ENCODE measurements at places on chromosomes 5 and 9.

GRCh38 chr5:14386884-14387624 is 194.5 kb upstream of the OTULINL start:
- no peak for DNase-seq

- no peak for DNase-seq
These were observed 1.9 kb upstream of the DAP start for GRCh38 chr5:10762776-10763500.

- DNase-seq: no peak
These were observed 33.6 kb downstream of the CSNK1A1 start for GRCh38 chr5:149517461-149518122.

DNA sequence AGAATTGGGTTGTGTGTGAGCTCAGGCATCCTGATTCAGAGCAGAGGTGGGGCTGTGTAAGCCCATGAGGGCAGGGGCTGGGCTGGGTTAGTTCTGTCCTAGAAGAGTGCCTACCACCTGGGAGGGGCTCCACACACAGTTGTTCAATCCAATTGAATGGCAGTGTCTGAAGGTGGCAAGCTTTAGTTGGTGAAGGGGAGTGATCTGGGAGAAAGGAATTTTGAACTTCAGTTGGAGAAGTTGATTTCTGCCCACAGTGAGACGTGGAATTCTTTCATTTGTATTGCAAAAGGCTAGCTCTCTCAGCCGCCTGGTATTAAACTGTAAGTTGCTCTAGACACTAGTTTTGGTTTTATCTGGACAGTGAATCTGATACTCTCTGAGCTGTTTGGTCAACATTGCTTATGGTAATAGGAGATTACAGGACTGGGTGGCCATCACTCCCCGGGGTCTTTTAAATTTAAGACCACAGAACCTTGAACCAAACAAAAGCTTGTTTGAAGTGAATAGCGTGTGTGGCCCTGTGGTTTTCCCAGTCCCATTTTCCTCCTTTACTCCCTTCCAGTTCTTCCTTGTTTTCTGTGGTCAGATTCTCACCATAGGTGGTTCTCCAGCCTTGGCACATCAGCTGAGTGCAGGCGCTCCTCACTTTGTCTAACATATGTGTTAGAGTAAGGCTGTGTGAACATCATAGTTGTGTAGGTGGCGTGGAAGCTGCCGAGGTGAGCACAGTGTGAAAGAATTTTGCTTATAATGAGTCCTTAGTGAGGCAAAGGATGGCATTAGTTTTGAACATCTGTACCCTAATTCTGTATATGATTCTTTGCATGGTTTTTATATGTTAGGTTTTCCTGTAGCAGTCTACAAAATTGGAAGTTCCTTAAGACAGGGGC is 78.0 kb downstream of the ARHGAP26 start:
- DNase-seq: no peak

DNA sequence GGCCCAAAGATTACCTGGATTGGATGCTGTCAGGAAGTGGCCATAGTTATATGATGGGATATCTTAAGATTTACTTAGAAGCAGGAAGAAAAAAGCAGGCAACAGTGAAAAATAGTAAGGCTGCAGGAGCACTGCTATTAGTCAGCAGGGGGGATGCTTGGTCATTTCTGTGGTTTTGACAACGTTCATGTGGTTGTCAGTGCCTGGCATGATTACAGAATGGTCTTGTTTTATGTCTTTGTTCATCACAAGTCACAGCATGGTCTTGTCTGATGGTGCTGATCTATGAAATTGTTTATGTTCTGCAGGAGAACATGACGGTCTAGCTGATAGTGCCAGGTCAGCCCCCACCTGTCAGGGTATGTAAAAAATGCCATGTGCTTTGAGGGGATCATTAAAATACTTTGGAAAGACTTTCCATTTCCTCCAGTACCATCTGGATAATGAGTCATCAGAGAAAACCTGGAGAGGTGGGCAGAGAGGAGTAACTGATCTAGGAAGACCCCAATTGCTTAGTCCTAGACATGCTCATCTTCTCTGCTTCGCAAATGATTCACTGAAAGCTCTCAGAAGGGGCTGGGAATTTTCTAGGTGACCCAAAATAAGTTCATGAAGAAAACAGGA is 48.5 kb downstream of the PLGRKT start:
- no peak for DNase-seq

GRCh38 chr9:90092508-90092907 is 487.7 kb downstream of the GADD45G start:
- no peak for DNase-seq

GRCh38 chr5:133977858-133978257 is 9.4 kb upstream of the C5orf15 start:
- DNase-seq: no peak

DNA sequence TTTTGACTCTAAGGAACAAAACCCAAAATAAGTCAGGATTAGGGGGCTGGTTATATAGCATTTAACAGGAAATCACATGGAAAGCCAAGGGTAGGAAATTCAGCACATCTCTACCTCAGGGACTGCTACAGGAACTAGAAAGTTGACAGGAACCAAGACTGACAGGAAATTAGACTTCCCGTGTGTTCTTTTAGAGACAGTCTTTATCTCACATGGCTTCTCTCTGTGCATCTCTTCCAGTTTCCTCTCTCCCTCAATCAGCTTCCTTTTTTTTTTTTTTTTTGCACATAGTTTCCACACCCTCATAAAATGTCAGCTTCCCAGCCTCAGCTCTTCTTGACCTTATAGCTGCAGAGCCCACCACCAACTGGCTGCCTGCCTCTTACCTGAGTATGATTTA is 4.8 kb downstream of the RECK start:
- DNase-seq: no peak

GRCh38 chr5:140399979-140400729 is 1.5 kb upstream of the ANKHD1 start:
- DNase-seq: no peak

- DNase-seq: no peak
These were observed 40.6 kb downstream of the ADCY2 start for GRCh38 chr5:7436521-7436920.

DNA sequence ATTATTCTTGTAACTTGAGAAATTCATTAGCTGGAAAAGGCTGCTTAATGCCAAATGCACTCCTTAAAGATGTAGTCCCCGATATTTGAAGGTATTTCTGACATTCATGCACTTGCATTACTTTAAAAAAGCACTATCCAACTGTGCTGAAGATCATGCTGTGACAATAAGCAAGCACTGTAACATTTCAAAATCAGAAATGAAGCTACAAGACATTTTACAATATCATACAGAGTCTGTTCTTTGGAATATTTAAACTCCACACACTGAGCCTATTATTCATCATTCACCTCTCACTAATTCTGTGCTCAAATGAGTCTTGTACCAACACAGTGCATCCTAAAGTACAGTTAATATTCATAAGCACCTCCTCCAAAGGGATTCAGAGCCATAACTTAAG is 413.2 kb downstream of the CETN3 start:
- DNase-seq: no peak

DNA sequence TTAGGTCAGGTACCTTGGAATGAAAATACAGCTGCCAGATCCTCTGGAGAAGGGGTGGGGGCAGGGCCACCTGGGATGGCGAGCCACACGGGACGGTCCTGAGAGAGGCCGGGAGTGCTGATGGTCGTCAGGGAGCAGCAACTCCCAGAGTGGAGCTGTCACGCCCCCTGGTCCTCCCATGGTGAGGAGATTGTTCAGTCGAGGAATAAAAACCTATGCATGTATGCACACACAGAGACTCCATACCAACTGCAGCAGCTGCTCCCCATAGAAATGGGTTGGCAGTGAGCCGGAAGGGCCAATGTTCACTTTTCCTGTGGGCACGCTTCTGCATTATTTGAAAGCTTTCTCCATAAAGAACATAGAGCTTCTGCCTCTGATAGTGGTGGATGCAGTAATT is 45.2 kb upstream of the SEMA4D start:
- no peak for DNase-seq

- no peak for DNase-seq
These were observed 128.2 kb upstream of the SLC44A1 start for GRCh38 chr9:105116052-105116868.

- no peak for DNase-seq
These were observed 1.7 kb upstream of the RABL6 start for GRCh38 chr9:136806067-136806466.

- DNase-seq: no peak
These were observed 248.6 kb upstream of the ANKRD55 start for GRCh38 chr5:56481428-56482357.

- no peak for DNase-seq
These were observed 365.8 kb upstream of the ZNF608 start for GRCh38 chr5:125112196-125112595.

DNA sequence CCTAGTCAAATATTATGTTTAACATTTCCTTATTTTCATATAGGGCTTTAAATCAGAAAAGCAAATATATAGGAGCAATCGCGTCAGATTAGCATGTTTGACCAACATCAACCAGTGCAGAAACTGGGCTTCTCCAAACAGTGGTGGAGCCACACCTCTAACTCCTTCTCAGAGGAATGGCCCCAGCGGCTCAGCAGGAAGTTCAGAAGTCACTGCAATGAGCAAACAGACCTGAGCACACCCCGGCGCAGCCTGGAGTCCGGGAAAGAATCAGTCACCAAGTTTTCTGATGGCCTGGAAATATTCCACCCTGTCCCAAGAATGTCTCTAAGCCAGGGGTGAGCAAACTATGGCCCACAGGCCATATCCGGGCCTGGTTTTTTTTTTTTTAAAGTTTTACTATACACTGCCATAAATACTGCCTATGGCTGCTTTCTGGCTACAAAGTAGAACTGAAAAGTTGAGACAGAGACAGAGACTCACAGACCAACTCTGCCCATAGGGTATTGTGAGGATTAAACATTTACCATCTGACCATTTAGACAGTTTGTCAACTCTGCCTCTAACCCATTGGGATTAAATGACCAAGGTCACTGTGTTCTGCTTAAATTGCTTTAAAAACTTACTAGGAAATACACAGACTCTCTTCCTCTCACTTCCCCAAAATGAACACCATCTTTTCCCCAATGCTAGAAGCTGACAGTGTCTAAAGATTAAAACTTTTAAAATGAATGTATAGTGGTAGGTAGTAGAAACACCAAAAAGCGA is 5.4 kb downstream of the GOLM1 start:
- no peak for DNase-seq

DNA sequence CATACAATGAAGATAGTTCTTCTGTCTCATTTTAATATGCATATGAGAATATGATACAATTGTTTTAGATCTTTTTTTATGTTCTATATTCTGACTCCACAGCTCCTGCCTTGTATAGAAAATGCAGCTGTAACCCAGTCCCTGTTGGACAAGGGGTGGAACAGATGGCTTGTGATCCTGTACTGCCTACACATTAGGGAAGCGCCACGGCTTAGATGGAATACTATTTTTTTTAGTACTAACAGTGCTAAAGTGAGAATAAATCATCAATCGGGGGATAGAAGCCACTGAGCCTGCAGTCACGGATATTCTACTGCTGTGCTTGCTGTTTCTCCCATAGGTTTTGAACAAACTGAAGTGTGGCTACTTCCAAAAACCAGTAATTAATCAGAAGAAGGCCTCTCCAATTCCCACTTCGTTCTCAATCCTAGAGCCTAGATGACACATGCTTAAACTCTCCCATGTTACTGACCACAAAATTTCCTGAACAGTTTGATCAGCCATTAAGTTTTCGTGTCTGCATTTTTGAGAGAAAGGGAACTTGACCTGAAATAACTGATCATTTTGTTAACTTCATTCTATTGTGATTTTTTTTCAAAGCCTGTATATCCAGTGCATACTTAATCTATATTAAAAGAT is 150.3 kb downstream of the CDH18 start:
- DNase-seq: no peak

- no peak for DNase-seq
These were observed 251.2 kb upstream of the FBXL7 start for GRCh38 chr5:15248731-15249130.

GRCh38 chr5:55231919-55232270 is 1.5 kb downstream of the CCNO start:
- DNase-seq: no peak

- DNase-seq: no peak
These were observed 417 bp downstream of the GABBR2 start for GRCh38 chr9:98708103-98708932.

GRCh38 chr5:134029156-134029555 is 24.4 kb upstream of the VDAC1 start:
- no peak for DNase-seq

GRCh38 chr9:77433675-77434445 is 214.3 kb downstream of the GNA14 start:
- peak; percentile 11 for DNase-seq

DNA sequence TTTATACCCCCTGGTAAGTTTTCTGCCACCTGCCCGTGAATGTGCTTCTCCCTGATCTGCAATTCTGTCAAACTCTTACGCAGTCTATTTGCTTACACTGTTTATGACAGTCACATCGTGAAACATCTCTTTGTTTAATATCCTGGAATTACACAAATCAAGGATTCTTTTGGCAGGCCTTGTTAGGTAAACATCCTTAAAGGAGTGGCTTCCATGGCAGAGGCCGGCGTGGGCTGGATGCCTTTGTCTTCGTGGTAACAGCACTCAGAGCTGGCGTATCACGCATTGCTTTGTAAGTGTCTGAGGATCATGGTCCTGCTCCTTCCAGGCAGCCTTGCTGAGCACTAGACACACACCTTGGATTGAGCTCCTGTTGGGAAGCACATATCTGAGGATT is 145.7 kb downstream of the IRX1 start:
- no peak for DNase-seq

DNA sequence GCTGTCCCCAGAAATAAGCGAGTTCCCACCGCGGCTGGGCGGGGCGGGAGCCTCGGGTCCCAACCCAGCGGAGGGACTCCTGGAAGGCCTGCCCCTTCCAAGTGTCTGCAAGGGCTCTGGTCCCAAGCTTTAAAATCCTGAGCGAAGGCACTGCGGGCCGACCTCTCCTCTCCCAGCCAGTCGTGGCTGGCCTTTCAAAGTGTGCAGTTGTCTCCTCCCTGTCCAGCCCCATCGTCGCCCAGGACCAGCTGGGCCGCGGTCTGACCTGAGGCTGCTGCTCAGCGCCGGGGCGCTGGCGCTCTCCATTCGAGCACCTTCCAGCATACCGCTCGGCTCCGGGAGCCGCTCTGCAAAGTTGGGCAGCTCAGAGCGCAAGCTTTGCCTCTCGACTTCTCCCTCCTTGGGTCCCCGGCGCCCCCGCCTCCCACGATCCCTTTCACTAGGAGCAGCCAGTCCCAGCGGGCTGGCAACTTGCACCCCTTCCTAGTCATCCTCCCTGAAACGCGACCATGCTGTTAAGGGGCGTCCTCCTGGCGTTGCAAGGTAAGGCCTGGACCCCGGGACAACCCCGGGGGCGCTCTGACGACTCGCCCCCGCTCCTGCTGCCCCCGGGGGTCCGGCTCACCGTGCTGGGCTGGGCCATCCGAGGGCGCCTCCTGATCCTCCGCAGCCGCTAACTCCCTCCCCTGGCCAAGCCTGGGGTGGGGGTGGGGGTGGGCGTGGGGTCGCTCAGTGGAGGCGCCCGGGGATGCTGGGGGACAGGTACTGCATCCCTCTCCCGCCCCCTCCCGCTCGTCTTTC is at the start of gene MAMDC2:
TSS of gene MAMDC2 (plus strand) at position 160 of the 801 bp plus-strand sequence. CDS start at position 510, 350 bp downstream.
- no peak for DNase-seq

- no peak for DNase-seq
These were observed 24.9 kb upstream of the GADD45G start for GRCh38 chr9:89579741-89580385.

DNA sequence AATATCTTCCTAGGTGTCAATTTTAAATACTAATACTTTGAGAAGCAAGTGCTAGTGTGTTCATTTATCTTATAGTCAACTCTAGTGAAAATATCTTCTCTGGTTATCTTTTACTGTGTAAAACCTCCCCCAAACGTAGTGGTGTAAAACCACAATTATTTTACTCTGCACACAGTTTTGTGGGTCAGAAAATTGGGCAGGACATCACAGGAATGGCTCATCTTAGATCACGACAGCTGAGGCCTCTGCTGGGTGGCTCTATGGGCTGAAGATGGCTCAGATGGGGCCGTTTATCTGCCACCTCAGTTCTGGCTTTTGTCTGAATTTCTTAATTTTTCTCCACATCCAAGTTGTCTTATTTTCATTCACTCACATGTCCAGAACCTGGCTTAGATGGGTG is 457.2 kb upstream of the ACTBL2 start:
- no peak for DNase-seq
